Left renal pelvis (tissue), 4 donors: ENCODE measurements at places on chromosomes 4 and X. TPM values are rescaled to one million over a fixed set of nuclear protein-coding genes. Genes with fewer than 3 reads are reported as not detected.

- no peak for DNase-seq
These were observed 36.3 kb downstream of the PRDM5 start for GRCh38 chr4:120886191-120886590.

- no peak for DNase-seq
These were observed 343.0 kb upstream of the CPEB2 start for GRCh38 chr4:14659286-14659685.

- no peak for DNase-seq
These were observed 5.9 kb upstream of the SASH3 start for GRCh38 chrX:129773649-129774458.

GRCh38 chr4:38333219-38333618 is 330.8 kb upstream of the KLF3 start:
- no peak for DNase-seq

DNA sequence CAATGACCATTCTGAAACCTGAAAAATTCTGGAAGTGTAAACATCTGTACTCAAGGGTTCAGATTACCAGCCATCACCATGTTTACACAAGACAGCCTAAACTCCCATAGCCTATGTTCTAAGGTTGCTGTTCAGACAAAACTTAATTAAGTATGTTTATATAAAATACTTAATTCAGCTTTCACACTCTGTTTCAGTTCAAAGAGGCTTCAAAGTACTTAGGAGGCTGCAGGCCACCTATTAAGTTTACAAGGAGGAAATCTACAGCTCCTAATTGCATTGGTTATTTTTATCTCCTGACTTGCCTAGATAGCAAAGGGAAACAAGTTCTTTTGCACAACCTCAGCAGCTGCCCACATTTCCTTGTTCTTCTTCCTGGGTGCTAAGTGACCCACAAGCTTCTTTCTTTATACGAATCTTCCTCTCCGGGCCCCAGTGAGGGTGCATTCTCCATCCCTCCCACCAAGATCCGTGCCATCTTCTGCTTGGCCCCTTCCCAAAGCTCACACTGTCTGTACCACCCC is 2.0 kb downstream of the GAK start:
- no peak for DNase-seq

DNA sequence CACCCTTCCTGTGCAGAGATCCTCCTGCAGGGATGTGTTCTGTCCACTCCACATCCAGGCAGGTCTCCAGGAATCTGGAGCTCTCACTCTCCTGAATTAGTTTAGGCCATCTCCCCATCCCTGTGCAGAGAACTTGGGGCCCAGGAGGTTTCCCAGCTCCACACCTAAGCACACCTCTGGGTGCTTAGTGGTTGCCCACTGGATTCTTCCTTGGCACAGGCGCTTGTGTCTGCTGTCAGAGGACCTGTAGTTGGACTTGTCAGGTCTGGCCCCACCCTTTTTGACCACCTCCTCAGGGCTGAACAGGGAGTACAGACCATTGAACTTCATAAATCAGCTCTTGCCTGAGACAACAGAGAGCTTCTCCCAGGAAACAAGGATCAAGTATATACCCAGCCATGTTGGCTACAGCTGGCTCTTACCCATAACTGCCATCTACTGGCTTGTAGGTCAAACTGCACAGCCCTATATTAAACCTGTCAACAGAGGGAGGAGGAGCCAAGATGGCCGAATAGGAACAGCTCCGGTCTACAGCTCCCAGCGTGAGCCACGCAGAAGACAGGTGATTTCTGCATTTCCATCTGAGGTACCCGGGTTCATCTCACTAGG is 275.5 kb downstream of the PPARGC1A start:
- no peak for DNase-seq

VGLL1 gene
- 16.2 TPM for polyA plus RNA-seq

EGFL6 gene
- 19.2 TPM for polyA plus RNA-seq

F11 gene
- polyA plus RNA-seq, result 4.7 TPM

GPR82 gene
- polyA plus RNA-seq, result not detected

IL1RAPL2 gene
- 1.3 TPM for polyA plus RNA-seq

MAGED4 gene
- polyA plus RNA-seq, result 34.5 TPM
